GM20000 (cell line): ENCODE measurements at places on chromosomes 13 and 19.
A peak's percentile ranks its signal among the peaks of the same experiment; 100 is the strongest.

- DNase-seq = no peak
These were observed 26.7 kb upstream of the FFAR2 start for GRCh38 chr19:35421362-35421761.

GRCh38 chr19:49069026-49069425 is 3.5 kb downstream of the KCNA7 start:
- DNase-seq = peak; percentile 1

GRCh38 chr19:16094360-16095070 is 17.2 kb upstream of the RAB8A start:
- no peak for DNase-seq

DNA sequence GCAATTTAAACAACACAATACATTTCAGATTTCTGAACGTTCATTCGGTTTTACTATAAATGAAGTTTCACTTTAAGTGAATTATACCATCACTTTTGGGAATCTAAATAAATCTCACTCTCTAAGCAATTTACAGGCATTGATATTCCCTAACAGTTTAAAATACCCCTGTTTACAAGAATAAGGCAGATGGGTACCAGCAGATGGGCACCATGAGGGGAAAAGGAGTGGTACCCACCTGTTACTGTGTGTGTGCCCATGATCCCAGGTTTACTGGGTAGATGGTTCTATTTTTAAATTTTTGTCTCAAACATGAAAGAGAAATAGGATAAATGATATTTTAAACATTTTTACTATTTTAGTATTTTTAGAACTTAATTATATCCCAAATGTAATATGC is 212.9 kb downstream of the PCDH9 start:
- no peak for DNase-seq

DNA sequence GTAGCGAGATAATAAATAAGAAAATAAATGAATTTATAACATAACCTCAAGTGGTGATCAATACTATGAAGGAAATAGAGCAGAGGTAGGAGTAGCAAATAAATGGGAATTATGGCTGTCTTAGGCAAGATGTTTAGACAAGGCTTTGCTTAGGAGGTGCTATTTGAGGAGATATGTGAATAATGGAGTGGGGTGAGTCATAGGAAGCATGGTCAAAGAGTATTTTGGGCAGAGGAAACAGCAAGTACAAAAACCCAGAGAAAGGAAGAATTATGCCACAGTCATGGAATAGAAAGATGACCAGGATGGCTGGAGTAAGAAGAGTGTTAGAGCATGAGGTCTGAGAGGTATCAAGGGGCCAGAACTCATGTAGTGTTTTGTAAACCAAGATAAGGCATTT is 33.6 kb upstream of the LPAR6 start:
- DNase-seq = no peak

GRCh38 chr13:41658057-41658661 is 200.8 kb downstream of the RGCC start:
- DNase-seq = no peak

GRCh38 chr13:46206143-46206542 is 5.6 kb upstream of the LRRC63 start:
- no peak for DNase-seq

- DNase-seq = no peak
These were observed 85.5 kb downstream of the DIAPH3 start for GRCh38 chr13:60078226-60078625.

DNA sequence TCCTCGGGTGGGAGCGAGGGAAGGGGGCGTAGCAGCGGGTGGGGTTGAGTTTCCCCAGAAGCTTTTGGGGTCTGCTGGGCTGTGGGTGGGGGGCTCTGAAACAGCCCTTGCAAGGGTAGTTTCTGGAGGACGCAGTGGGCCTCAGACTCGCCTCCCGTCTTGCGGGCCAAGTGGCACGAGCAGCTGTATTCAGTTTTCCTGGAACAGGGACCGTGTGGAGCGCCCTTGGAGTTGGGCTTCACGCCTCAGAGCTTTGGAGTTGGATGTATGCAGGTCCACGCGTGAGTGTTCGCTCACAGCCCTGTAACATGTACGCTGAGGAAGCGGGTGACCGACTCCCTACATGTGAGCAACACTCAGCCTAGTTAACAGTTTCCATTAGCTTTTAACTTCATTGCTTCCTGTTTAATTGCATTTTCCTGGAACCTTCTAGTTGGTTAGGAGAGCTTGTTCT is 603 bp downstream of the TM9SF2 start:
- no peak for DNase-seq

DNA sequence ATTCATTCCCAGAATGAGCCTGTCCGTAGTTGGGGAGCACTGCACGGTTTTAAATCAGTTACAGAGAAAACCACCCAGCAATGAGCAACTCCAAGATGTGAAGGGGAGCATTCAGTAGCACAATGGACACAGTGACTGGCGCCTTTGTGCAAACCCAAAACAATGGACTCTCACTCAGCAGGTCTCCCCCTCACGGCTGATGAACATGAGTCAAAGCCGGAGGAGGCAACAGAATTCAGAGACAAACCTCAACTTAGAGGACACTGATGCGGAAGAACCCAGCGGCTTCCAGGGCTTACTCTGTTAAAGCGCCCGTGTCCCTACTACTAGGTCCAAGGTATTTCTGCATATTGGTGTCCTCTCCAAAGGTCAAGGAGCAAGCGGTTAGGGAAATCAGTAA is 17.7 kb downstream of the PLEKHF1 start:
- DNase-seq = no peak

- no peak for DNase-seq
These were observed 208.3 kb upstream of the STARD13 start for GRCh38 chr13:33493672-33494365.

DNA sequence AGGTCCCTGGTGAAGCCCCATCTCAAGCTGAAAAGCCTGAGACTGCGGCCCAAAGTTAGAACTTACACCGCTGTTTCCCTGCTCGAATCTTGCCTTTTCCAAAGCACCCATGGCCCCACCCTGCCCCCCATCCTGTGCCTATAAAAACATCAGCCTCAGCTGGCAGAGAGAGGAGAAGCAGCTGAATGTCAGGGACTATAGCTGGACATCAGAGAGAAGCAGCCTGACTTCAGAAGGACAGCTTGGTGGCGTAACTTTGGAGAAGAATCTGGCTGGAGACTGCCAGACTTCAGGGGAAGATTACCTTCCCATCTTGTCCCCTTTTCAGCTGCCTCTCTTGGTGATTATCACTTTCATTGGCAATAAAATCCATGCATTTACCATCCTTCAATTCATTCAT is 9.3 kb upstream of the RCBTB2 start:
- DNase-seq = no peak

DNA sequence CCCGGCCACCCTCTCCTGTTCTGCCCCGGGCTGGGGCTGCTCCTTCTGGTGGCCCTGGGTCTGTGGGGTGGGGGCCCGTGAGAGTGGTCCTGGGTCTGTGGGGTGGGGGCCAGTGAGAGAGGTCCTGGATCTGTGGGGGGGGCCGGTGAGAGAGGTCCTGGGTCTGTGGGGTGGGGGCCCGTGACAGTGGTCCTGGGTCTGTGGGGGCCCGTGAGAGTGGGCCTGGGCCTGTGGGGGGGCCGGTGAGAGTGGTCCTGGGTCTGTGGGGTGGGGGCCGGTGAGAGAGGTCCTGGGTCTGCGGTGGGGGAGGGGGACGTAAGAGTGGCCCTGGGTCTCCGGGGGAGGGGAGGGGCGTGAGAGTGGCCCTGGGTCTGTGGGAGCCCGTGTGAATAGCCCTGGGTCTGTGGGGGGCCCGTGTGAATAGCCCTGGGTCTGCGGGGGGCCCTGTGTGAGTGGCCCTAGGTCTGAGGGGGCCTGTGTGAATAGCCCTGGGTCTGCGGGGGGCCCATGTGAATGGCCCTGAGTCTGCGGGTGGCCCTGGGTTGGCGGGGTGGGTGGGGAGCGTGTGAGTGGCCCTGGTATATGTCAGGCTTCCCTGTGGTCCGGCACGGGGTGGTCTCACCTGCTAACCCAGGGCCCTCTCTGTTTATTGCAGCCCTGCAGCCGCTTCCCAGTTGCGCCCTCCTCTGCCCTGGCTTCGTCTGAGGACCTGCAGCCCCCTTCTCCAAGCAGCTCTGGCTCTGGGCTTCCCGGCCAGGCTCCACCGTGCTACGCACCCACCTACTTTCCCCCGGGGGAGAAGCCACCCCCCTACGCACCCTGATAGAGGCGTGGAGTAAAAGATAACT is 52.3 kb downstream of the TMEM255B start:
- DNase-seq = no peak
